ENCODE measurements at places on chromosomes 4 and X.

DNA sequence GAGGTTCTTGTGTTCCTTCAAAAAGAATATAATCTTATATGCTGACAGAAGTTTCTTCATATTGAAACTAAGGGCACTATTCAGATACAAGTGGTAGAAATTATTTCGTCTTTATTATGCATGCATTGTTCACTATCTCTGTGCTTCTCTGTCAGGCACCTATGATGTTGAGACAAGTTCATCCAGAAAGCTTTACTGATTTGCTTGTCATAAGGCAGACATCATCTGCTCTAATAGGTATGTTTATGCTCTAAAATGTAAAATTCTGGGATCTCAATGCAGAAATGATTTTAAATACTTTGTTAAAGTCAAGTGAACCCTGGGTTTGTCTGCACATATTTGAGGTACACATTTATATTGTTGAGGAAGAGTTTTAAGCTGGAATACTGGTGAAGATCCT, 3.6 kb downstream of the UGT2B11 start:
- DNase-seq, result no peak

- no peak for DNase-seq
Measured at GRCh38 chr4:37827802-37828321, 1.4 kb downstream of the PGM2 start.

- DNase-seq, result no peak
Measured at GRCh38 chrX:134948333-134949241, 42.2 kb upstream of the SMIM10 start.

DNA sequence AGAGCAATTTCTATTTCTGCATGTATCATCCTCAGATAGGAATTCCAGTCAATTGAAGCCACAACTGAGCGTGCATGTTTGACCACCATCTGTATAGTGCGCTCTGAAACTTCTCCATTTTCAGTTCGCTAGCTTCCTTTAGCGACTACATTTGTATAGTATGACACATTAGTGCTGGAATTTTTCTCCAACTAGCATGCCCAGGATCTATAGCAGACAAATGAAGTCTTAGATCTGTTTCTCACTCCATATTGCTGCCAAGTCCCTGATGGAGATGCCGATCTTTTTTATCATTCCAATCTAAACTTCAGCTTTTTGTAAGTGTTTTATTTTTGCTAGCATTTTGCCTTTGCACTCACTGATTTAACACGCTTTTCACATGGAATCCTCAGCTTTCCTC, 774.8 kb upstream of the TENM3 start:
- no peak for DNase-seq

- DNase-seq, result no peak
Measured at GRCh38 chr4:142347241-142347640, 498.9 kb downstream of the INPP4B start.

DNA sequence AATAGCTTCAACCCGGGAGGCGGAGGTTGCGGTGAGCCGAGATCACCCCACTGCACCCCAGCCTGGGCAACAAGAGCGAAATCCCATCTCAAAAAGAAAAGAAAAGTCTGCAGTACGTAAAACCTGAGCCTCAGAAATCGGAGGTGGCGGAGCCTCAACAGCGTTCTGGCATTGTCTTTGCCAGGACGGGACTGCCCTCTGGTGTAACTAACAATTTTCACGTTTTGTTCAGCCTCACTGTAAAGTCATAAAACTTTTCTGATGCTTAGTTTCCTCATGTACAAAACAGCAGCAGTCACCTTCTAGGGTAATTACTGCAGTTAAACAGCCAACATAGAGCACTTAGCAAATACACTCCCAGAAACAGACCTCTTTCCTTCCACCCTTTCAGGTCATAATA, 121.7 kb downstream of the RBM47 start:
- no peak for DNase-seq

DNA sequence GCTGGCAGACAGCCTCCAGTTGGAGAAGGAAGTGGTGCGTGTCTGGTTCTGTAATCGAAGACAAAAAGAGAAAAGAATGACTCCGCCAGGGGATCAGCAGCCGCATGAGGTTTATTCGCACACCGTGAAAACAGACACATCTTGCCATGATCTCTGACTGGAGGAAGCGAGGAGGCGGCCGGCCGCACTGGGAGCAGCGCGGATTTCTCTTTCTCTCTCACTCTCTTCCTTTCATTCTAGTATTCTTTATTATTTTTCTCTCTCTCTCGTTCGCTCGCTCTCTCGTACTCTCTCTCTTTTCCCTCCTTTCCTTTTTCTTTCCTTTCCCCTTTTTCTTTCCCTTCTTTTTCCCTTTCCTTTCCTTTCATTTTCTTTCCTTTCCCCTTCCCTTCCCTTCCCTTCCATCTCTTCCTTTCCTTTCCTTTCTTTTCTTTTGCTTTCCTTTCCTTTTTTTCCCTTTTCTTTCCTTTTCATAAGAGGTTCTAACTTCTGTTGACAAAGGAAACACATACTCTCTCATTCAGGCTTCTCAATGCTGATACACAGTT, 1.2 kb downstream of the POU3F4 start:
- DNase-seq, result no peak
